ENCODE measurements at places on chromosomes 5 and 9. TPM values are rescaled to one million over a fixed set of nuclear protein-coding genes. Genes with fewer than 3 reads are reported as not detected.

DNA sequence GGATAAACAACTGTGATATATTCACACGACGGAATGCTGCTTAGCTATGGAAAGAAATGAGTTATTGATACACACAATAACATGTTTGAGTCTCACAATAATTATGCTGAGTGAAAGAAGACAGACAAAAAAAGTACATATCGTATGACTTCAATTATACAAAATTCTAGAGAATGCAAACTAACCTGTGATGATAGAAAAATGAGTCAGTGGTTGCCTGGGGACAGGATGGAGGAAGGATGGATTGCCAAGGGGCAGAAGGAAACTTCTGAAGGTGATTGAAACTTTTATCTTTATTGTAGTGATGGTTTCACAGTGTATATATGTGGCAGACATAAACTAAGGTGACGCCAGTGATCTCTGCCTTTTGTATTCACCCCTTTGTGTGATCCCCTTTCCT is 7.5 kb upstream of the CARTPT start:
- DNase-seq, result no peak

DNA sequence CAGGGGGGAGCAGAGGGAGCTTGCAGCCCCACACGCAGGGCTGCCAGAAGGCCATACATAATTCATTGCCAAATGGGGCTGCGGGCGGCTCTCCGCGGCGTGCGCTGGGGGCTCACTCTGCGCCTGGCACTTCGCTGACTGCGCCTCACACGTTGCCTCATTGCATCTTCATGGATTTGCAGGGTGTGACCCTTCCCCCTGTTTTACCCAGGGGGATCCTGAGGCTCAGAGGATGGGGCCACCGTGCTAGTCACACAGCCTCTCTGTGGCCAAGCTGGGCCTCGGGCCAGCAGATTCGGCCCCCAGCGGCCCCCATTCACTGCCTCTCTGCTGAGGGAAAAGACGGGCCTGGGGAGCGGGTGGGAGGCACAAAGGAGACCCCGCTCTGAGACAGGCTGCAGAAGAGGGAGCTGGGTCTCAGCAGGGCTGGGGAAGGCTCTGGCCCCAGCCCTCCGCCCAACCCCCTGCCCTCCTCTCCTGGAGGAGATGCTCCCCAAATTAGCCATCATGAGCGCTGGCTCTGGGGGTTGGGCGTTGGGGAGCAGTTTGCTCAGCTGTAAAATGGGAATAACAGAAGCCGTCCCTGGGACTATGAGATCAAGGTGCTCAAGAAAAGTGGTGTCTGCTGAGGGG is 115.5 kb downstream of the C9orf50 start:
- DNase-seq, result no peak

GRCh38 chr5:35971878-35972210 is 19.3 kb downstream of the UGT3A1 start:
- no peak for DNase-seq

The CATSPER3 gene
- total RNA-seq, result 0.87 TPM

- DNase-seq, result no peak
These were observed 55.1 kb upstream of the ZNF608 start for GRCh38 chr5:124801551-124801950.

- no peak for DNase-seq
These were observed 1.8 kb downstream of the SEMA5A start for GRCh38 chr5:9544056-9544455.

DNA sequence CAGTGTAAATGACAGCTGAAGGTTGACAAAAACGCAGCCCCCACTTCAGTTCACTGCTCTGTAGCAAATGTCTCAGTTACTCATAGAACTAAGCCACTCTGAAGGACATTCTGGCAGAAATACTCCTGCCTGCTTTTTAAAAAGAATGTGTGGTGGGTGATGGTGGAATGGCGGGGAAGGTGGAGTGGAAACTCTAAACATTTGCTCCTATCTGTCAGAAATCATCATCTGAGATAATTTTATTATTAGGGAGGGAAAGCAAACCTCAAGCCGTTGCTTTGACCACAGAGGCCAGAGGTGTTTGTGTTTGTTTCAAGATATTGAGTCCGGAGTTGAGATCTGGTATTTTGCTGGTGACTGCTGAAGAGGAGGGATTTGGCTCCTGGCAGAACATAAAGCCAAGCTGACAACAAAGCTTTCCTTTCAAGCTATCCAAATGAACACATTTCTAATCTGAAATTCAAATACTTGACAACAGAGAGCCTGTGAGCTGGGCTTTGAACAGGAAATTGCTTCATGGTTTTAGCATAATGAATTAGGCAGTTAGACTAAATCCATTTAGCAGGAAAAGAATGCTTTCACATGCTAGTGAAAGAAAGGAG is 362.7 kb downstream of the CSNK1G3 start:
- DNase-seq, result no peak

All from upper lobe of right lung (tissue), 1 donor.